Central memory CD4-positive, alpha-beta T cell (primary cell): ENCODE measurements at places on chromosomes 5 and 9.
A peak's percentile ranks its signal among the peaks of the same experiment; 100 is the strongest.

DNA sequence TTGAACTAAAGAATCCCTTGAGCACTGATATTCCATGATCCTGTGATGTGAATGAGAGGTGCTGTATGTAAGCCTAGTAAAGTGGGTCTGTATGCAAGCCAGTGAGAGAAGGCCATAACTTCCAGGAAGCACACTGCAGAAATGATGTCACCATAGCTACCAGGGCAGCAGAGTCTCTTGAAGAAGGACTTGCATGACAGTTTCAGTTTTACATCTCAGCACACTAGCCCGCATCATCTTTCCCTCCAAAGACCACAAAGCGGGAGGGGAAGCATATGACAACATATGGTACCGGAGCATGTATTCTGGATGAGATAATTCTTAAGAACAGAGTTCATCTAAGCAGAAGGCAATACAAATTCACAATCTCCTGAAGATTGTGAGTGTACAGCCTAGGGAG lies 37.6 kb upstream of the MAST4 start:
- DNase-seq = no peak

- no peak for DNase-seq
Measured at GRCh38 chr5:28558196-28558595, 1519.8 kb upstream of the CDH9 start.

GRCh38 chr9:107190936-107191290 lies 92.2 kb upstream of the RAD23B start:
- no peak for DNase-seq

DNA sequence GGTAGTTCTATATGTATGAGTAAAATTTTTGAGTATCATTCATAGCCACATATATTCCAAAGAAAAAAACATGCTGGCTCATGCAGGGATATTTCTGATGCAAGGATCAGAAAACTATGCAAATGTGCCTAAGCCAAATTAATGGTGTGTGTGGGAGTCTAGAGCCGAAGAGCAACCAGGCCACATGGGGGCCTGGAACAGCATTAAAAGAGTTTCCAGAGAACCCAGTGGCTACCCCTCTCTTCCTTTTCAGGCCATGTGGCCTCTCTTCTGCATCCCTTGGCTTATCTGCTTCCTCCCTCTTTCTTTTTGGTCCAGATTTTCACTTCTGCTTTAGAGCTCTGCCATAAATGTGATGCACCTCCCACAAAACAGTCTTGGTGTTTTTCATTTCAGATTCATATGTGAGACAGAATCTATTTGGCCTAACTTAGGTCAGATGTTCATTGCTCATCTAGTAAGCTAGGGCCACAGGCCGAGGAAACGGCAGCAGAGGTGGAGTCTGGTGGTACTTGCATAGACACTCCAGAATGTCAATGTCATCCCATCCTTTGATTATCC lies 300.0 kb downstream of the SH3GL2 start:
- no peak for DNase-seq

DNA sequence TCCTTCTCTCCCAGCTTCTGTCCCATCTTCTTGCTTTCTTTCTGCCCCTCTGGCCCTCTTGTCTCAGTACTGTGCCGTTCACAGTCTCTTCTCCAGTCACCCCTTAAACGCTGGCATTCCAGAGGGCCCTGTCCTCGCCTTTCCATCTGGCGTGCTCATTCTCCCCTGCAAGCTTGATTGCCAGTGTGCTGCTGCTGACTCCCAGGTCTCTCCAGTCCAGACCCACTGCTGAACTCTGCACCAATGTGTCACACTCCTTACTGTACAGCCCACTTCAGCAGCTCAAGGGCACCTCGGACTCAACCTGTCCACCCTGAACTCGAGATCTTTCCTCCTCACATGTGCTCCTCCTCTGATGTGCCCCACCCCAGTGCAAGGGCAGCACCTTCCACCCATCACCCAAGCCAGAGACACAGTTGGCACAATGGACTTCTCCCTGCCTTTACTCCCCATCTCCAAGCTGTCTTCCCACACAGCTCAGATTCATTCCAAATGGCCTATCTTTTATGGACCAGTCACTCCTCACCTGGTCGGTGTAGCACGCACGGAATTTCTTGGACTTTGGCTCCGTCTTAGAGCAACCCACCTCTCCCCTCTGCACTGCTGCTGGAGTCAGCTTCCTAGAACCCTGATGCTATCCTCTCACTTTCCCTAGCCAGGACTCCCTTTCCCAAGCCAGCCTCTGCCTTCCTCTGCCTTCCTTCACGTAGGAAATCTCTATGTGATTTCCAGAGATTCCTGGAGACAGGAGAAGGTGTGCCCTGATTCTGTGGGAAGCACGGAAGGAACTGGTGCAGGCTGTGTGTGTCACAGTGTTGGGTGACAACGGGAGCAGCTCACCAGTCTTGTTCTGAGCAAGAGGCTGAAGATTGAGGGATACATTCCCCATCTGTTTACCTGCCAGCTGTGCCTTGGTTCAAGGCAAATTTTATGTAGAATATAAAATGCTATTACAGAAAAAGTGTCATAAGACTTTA lies 26.0 kb upstream of the SLC2A8 start:
- DNase-seq = no peak

GRCh38 chr9:134410071-134410834 lies 84.0 kb downstream of the RXRA start:
- DNase-seq = no peak

DNA sequence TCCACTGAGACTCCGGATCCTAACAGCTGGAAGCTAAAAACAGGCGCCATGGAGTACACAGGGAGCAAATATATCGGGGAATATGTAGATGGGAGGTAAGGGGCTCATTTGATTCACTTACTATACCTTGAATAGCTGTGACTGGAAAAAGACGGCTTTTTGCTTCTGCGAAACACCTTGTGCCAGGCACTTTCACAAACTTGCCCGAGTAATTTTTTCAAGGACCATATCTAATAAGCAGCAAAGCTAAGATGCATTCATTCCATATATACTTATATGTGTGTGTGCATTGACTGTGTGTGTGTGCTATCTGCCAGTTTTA lies 178 bp downstream of the MORN5 start:
- DNase-seq = no peak

GRCh38 chr9:8534828-8535227 lies 735.2 kb upstream of the DMAC1 start:
- no peak for DNase-seq

GRCh38 chr5:172642051-172642409 lies 967 bp downstream of the NEURL1B start:
- no peak for DNase-seq

DNA sequence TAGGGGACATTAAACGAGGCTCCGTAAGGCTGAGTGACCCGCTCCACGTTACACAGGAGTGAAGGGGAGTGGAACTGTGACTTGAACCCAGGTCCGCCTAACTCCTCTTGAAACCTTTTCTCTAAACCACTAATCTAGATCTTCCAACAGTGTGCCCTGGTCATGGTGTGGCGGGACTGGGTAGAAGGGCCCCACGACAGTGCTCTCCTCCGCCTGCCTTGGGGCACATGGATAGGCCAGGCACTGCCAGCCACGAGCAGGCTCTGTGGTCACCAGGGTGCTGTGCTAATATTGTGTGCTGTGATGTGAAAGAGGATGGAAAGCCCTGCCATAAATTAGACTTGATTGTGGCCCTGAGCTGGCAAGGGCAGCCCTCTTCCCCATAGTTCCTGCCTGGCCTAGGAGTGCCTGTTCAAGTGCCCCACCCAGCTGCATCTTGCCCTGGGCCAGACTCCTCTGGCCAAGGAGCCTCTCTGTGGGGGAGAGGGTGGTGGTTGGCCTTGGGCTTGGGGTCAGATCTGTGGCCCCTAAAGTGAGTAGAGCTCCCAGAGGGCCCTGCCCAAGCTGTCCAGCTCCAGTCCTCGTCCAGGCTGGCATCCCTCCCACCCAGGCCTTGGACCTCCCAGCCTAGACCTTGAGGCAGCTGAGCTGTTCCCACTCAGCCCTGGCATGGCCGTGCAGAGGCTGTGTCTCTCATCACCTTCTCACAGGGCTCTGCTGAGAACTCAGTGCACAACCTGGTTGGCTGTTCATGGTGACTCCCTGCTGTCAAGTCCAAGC lies 67.8 kb upstream of the TBC1D2 start:
- DNase-seq = no peak

DNA sequence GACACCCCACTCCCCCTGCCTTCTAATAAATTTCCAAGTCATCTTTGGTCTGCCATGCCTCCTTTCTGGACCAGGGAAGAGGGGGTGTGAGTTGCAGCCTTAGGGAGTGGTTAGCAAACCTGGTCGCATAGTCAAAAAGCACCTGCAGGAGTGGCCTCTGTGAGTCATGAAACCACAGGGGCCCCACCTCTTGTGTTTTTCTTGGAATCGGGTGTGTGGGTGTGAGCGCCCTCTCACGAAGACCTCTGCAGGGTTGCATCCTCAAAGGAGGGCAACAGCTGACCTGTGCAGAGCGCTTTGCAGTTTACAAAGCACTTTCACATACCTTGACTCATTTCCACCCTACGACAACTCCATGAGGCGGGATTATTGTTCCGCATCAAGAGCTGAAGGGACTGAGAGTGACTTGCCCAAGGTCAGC lies 36.8 kb upstream of the TEX48 start:
- peak; percentile 73 for DNase-seq

GRCh38 chr5:28523888-28524635 lies 1485.7 kb upstream of the CDH9 start:
- DNase-seq = no peak

DNA sequence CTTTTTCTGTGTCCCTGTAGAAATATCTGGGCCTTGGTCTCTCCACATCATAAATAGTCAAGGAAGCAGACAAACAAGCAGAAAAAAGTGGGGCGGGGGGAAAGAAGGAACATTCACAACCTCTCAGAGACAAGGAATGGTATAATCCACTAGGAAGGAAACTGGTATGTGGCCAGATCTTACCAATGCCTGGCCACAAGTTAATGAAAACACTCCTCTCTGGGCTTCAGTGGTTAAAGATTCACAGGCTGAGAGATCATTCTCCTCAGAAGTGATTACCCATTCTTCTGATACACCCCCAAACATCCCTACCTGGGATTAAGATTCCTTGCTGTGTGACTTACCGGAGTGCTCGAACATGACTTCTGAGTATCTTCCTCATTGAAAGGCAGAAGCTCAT lies 290.6 kb downstream of the MARCHF11 start:
- no peak for DNase-seq

- DNase-seq = no peak
Measured at GRCh38 chr9:88342246-88342645, 46.0 kb upstream of the SPIN1 start.

DNA sequence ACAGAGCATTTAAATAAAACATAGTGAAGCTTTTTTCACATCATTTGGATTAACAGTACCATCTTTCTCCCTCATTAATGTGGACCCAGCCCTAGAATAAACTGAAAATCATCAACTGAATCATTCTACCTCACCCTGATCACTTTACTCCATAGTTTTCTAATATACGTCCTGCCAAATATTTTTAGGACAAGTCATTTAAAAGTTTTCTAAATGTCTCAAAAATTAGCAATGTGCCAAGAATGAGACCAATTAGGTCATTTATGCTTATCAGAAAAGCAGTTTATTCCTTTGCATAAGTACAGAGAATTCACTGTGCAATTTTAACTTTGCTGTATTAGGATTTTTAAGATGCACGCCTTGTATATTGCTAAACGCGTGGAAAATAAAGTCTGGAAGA lies 284.4 kb downstream of the PIK3R1 start:
- no peak for DNase-seq

DNA sequence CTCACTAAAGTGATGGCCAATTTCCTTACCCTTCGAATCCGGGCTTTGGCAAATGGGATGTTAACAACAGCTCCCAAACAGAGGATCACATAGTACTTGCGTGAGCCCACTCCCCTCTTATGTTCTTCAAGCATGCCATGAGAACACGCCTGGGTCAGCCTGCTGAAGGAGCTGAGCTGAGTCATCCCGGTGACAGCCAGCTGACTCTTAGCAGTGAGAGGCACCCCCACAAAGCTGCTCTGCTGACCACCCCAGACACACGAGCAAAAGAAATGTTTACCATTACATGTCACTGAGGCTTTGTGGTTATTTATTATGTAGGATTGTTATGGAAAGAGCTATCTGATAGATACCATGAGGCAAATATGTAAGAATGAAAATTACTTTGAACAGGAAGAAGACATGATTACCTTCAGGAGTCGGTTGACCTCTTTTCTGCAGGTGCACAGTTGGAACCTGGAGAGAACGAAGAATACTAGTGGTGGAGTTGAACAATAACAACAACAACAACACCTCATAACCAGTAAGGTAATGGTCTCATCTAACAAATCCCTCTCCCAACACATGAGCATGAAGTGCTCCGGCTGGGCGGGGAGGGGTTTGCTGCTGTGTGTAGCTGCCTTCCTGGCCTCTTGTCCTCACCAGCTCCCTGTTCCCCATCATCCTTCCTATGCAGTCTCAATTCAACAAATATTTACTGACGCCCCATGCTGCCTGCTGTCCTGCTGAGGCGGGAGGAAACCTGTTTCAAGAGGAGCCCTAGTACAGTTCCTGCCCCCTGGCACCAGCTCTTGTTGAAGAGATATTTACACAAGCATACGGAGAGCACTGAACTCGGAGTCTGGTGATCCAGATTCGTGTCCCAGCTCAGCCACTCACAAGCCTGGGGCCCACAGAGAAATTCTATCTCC lies 69.4 kb upstream of the LHFPL2 start:
- no peak for DNase-seq

DNA sequence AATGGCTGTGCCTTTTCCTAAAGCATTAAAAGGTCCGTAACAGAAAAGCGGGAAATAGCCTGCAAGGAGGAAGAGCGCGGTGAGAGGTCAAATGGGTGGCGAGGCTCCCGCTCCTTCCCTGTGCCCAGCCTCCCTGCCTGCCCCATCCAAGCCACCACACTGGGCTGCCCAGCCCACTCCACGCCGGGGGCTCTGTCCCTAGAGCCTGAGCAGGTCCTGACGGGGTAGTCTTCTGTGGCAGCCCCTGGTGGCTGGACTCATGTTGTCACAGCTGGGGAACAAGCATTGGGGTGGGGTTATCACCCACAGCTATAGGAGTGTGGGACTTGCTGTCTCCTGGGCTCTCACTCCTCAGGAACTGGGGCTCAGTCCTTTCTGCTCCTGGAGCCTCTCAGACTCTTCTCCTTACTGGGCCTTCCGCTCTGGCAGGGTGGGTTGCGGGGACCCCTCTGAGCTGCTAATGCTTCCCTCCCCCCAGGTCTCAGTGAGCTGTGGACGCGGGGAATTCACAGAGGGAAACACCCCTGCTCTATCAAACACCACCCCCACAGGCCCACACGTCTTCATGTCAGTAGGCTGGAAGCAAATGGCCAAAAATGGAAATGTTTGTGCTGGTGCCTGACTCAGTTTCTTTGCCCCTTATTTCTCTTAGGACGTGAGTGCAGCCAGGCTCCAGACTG lies 152.4 kb upstream of the PHYKPL start:
- no peak for DNase-seq

DNA sequence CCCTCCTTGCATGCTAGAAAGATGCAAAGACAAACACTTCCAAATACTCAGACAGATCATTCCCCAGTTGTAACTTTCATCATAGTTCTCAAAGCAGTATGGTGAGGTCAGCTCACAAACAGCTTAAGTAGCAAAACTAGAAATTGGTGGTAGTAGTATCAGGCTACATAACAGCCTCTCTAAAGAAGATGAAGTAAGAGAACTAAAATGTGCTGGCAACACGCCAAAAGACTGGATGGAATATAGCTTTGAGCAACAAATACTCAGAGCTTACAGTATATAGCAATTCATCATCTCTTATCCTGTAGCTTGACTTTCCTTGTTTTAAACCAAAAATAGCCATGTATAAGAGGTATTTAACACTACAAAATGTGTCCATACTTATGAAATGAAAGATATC lies 7.5 kb downstream of the PFDN1 start:
- DNase-seq = no peak
